ENCODE measurements at places on chromosomes 4 and X. TPM values are rescaled to one million over a fixed set of nuclear protein-coding genes. Genes with fewer than 3 reads are reported as not detected.

GRCh38 chrX:3271834-3272186, 74.6 kb downstream of the MXRA5 start:
- DNase-seq = peak; percentile 82

DNA sequence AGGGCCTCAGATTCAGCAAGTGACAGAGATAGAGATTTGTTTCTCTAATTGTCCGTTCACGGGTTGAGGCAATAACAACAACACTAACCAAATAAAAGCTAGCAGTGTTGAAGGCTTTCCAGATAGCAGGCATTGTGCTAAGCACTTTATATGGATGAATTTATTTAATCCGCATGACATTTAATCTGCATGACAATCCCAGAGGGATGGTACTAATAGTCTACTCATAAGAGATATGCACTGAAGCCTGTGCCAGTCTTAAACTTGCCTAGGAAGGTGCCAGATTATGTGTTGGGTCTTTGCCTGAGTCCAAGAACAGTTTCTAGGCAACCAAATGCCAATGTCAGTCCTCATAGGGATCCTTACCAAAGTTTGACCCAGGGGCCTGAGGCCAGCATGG, 37.7 kb upstream of the FAT1 start:
- no peak for DNase-seq

DNA sequence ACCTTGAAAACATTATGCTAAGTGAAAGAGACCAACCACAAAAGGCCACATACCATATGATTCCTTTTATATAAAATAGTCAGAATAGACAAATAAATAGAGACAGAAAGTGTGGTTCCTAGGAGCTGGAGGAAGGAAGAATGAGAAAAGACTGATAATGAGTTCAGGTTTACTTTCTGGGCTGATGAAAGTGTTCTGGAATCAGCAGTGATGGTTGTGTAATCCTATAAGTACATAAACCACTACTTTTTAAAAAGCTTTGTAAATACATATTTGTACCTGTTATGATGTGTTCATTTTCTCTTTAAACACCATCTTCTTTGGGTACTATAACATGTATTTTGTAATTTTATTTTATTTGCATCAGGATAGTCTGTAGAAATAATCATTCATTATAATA, 20.6 kb downstream of the PIR start:
- DNase-seq = no peak

DNA sequence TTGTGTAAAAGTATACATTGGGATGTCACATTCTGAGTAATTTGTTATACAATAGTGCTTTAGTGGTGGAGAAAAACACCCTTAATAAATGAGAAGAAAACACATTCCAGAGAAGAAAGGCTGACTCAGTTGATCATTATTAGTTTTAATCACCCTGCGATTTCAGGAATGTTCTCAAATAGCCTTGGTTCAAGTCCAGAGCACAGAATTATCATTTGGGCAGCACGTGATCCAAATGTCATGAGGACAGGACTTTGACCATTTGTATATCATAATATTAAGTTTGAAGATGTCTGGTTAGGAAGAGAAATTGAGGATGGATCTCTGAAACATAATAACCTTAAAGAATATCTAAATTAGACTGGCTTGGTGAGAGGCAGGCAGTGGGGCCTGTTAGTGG, 1434.3 kb upstream of the TENM3 start:
- DNase-seq = no peak

DNA sequence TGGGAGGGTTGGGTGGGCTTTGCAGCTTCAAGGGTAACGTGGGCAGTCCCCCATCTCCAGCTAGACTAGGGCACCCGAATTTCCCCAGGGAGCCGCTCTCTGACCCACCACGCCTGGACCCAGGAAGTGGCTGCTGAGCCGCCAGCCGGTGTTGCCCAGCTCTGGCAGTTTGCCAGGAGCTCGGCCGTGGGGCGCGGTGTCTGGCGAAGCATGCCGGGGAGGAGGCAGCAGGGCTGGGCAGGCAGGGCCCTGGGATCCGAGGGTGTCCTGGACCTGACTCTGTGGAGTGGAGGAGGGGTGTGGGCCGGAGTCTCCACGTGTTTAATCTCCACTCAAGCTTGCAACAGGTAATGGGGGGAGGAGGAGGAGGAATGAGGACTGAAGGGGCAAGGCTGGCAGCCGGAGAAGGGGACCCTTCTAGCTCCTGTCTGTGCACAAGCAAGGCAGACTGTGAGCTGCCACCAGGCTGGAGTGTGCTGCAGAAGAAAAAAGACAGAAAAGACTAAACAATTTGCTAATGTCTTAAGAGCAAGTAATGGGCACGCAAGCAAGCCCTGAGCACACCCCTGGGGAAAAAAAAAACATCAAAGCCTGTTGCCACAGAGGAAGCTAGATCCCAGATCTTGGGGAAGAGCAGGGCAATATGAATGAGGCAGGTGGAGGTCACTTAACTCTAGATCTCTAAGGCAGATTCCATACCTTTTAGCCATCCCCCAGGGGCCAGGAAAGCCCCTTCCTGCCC, 2.4 kb downstream of the LONRF3 start:
- DNase-seq = peak; percentile 7

DNA sequence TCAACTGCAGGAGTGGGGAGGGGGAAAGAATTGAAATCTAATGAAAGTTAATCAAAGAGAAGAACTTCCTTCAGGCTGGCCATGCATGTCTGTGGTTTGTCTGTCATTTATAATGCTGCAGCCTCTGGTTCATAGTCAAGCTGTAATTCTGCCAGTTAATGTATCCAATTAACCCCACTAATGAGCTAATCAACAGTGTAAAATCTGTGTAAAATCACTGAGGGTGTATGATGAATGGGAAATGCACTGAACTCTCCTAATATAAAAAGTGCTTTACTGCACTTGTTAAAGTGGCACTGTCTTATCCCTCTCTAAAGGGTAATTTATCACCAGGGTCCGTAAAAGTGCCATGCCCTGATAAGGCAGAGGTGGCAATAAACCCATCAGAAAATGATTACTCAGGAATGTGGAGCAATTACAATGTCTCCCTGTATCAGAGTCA, 798.1 kb downstream of the PDHA2 start:
- DNase-seq = no peak

- no peak for DNase-seq
Observed at GRCh38 chrX:49071877-49072711, 1.7 kb downstream of the PRAF2 start.

DNA sequence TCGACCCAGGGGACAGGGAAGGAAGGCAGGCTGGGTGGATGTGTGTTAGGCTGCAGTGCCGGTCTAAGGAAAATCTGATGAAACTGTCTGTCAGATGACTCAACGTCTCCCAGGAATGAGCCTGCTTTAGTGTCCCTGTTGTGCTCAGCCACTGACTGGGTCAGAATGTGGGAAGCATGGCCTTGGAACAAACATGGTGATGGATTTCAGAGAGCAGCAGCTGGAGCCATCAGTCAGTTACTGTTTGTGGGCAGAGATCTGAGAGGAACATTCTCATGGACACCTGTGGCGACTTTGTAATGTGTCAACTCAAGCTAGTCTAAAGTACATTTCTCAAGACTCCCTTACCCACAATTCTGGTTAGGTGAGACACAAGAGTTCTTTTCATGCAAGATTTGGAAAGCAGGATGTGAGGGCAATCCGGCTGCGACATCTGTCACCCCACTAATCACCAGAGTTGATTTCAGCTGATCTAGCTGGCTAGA, 63.2 kb downstream of the ANAPC10 start:
- peak; percentile 65 for DNase-seq

DNA sequence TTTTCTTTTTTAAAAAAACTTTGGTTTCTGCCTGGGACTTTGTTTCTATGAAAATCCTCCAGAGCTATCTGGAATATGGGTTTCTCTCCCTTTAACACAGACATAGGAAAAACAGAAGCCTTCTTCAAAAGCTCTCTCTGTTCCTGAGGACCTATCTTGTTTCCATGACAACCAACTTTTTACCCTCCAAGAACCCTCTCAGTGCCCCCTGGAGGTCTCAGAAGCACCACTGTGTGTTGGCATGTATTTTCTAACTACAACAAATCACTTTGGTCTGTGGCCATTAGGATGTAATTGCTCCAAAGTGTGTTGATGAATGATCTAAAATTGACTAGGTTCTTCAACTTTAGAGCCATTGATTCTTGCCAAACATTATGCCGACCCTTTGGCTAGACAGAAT, 1331.6 kb downstream of the ADGRL3 start:
- peak; percentile 12 for DNase-seq

DNA sequence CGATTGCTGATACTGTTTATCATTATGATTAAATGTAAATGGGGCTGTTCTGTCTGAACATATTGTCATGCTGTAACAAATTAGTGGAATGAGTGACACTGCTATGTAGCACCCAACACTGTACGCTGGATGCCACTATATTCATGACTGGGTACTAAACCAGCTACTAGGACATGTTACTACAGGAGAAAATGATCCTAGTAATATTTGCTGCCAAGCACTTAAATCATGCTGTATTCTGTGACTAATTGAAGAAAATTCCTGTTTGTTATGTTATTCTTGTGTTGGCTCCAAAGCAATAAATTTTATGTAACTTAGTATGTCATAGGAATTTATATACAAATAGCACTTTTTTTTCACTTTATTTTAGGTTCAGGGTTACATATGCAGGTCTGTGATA, 804.2 kb downstream of the CENPC start:
- DNase-seq = no peak

DNA sequence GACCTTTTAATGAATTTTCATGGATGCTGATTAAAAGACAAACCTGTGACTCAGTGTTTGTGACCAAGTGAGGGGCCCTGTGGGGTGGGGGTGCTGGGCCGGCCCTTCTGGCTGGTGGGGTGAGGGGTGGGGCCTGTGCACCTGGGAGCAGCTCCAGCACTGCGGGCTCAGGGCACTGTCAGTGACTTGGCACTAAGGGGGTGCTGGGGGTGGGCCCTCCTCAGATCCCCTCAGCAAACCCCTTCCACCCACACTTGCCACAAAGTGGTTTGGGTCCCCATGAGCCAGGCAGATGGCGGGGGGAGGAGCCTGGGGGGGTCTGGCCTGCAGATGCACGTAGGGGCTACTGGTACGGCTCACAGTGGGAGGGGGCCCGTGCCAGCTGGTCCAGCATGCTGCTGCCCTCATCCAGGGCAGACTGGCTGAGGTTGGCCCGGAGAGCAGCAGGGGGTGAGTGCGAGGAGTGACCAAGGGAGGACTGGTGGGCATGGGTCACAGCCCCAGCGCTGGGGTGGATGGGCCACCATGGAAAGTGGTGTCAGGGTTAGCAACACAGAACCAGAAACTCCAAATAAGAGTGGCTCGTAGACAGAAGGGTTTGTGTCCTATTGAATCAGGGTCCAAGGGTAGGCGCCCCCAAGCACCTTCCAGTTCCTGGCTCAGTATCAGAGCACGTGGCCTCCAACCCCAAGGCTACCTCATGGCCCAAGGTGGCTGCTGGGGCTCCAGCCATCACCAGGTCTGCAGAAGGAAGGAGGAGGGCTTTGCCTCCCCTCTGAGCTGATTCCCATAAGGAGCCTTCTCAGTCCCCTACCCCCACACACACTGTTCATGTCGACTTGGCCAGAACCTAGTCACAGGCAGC, 10.1 kb downstream of the NKX1-1 start:
- DNase-seq = no peak

DNA sequence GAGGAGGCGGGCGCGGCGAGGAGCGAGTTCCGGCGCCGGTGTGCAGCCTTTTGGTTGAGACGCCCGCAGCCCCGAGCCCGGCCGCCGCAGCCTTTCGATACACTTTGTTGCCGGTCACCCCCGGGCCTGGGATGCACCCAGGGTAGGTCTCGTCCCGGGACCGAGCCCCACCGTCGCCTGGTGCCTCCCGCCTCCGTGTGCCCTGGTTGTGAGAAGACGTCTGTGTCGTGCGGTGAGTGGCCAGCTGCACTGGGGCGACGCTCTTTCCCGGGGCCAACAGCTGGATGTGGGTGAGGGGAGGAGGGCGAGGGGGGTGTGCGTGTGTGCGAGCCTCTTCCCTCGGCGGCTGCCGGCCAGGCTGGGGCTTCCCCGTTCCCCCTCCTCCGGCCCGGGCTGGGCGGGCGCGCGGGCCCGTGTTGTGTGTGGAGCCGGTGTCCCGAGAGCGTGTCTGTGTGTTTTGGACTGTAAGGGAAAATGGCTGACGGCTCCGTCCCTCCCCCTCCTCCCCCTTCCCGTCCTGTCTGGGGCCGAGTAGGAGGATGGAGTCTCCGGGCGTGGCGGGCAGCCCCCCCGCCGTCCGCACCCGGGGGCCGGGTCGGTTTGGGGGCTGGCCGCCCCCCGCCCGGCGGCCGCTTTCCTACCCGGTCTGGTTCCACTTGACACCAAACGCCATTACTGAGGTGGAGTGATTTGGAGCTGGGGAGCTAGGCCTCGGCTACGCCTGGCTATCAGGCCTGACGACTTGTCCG, 807 bp downstream of the USP9X start:
- peak; percentile 59 for DNase-seq

- DNase-seq = no peak
Observed at GRCh38 chr4:6333301-6334202, 63.9 kb downstream of the WFS1 start.

DNA sequence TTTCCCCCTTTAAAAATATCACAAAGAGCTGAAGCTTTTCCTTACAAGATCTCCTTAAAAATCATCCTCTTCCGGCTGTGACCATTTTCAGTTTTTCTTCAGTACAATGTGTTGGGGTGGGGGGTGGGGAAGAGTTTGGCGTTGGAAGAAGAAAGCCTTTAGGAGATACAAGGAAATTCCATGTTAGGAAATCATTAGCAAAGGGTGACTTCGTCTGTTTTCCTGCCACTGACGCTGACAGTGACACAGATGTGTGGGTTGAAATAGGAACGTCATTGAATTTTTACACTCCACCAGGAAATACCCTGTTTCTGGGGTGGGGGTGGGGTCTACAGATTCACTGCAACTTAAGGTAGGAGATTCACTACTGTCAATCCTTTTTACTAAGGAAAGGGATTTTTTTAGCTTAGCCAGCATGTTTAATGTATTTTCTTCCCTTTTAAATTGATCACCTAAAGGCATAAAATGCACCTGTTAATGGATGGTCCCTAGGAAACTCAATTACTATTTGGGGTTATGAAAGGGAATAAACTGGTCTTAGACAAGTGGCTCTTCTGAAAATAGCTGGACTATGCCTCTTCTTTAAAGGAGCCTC, 3.9 kb downstream of the MAMLD1 start:
- DNase-seq = no peak

DNA sequence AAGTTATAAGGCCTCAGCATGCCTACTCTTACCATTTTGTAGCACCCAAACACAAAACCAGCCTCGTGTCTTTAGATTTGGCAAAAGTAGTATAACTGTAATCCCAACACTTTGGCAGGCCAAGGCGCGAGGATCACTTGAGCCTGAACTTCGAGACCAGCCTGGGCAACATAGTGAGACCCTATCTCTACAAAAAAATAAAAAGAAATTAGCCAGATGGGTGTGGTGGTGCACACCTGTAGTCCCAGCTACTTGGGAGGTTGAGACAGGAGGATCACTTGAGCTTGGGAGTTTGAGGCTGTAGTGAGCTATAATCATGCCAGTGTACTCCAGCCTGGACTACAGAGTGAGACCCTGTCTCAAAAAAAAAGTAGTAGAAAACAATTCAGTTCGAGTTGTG, 17.6 kb downstream of the SYAP1 start:
- DNase-seq = no peak

KCTD8 gene
- 0.23 TPM for total RNA-seq

IDH3G gene
- 65.2 TPM for total RNA-seq

PNMA3 gene
- total RNA-seq = 0.07 TPM

PRPS1 gene
- total RNA-seq = 55.5 TPM

F9 gene
- total RNA-seq = not detected

STOX2 gene
- not detected for total RNA-seq

ZMAT1 gene
- 0.16 TPM for total RNA-seq

PNMA6A gene
- not detected for total RNA-seq

GRPEL1 gene
- total RNA-seq = 75.6 TPM

Measured in HT1080 (cell line).